ENCODE measurements at places on chromosomes 13 and 19. TPM values are rescaled to one million over a fixed set of nuclear protein-coding genes. Genes with fewer than 3 reads are reported as not detected.

DNA sequence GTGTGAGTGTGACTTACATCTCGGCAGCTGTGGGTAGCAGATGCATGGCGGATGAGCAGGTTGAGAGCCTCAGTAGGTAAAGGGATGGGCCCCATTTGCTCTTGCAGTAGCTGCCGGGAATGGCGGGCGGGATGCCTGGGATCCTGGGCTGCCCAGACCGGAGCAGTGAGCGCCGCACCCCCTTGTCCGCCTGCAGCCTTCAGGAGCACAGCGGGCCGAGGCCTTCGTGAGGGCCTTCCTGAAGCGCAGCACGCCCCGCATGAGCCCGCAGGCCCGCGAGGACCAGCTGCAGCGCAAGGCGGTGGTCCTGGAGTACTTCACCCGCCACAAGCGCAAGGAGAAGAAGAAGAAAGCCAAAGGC, 4.1 kb downstream of the POP4 start:
- no peak for DNase-seq

GRCh38 chr19:48779636-48780035, 24.3 kb downstream of the FGF21 start:
- no peak for DNase-seq

DNA sequence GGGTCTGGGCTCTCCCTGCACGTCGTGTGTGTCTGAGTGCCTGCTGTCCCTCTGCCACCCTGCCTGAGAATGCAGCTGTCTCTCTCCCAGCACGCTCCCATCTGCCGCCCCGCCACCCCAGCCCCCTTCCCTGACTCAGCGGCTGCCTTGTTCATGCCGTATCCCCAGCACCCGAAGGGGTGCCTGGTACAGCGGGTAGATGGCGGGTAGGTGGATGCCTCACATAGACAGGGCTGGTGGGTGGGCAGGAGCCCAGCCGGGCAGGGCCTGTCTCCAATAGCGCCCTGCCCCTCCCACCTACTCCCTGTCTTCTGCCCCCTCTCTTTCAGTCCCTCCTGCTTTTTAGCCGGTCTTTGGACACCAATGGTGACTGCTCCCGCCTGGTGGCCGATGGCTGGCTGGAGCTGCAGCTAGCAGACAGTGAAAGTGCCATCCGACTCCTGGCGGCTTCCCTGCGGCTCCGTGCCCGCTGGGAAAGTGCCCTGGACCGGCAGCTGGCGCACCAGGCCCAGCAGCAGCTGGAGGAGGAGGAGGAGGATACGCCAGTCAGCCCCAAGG, 30.3 kb downstream of the DHX34 start:
- no peak for DNase-seq

The ZNF181 gene
- total RNA-seq = 6.3 TPM

DNA sequence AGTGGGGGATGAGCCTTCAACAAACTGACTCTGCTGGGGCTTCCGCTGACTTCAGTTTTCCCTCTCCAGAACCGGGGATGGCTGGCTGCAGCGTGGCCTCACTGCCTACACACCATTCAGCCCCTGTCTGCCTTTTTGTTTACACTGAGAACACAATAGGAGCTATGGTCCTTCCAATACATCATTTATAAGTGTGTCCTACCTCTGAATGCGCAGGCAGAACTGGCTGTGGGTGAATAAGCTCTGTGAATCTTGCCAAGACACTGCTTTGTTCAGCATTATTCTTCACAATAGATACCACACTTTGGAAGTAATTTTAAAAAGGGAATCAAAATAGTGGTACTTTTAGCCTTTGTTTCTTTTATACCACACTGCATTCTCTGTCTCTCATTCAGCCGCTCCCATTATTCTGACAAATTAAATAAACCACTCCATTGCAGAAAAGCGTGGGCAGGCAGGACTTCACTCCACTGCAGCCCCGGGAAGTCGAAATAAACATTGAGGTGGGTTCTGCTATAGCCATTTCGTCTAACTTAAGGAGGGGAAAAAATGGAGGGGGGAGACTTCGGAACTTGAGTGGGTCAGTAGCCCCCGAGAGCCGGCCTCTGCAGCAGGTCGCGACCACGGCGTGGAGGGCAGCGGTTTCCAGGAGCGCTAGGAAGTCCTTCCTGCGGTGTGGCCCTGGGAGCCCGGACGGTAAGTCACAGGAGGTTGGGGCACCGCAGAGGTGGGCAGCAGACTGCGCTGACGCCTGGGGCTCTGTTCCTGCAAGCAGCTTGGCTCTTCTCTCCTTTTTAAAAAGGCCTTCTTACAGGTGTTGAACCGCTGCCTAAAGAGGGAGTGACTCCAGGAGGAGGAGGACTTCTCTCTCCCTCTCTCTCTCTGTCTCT, 94.8 kb upstream of the SOX1 start:
- no peak for DNase-seq

DNA sequence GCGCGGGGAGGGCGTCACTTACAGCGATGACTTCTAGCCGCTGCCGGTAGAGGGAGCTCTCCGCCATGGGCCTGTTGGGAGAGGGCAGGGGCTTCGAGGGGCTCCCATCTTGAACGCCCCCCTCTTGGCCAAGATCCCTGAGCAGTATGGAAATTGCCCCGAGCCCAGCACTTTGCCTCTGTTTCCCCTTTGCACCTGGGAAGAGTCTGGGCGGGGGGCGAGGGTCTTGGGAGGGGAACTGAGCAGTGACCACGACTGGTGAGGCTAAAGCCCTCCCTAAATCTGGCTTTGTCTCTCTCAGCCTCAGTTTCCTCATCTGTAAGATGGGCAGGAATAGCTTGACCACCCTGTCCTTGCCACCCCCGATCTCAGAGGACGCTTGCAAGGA, 2.8 kb downstream of the PALM3 start:
- peak; percentile 36 for DNase-seq

DNA sequence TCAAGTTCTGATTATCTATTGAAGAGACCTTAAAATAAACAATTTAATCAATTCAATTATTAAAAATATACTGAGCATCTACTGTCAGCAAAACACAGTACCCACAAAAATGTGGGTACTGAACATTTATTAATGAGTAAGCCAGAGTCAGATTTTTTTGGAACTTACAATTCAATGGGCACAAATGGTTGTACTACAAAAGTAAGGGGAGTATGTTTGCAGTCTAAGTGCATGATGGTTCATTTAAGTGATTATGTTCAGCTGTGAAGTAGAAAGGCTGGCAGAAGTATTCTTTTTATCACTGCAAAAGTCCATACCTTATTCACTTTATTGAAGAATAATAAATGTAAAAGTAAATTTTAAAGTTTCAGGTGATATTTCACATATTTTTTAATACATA, 27.6 kb downstream of the FGF14 start:
- no peak for DNase-seq
